Omental fat pad (tissue), 4 donors: ENCODE measurements at places on chromosomes 4 and X.

DNA sequence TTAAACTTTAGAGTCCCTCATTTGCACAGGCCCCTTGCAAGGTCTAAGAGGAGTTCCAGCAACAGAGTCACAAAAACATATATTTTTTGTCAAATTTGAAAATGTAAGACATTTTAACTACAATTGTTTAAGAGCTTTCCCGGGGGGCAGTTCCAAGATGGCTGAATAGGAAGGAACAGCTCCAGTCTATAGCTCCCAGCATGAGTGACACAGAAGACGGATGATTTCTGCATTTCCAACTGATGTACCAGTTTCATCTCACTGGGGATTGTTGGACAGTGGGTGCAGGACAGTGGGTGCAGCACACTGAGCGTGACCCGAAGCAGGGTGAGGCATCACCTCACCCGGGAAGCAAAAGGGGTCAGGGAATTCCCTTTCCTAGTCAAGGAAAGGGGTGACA is 71.4 kb upstream of the NMU start:
- DNase-seq = no peak

GRCh38 chrX:97168646-97169045 is 284.9 kb downstream of the RPA4 start:
- DNase-seq = no peak

DNA sequence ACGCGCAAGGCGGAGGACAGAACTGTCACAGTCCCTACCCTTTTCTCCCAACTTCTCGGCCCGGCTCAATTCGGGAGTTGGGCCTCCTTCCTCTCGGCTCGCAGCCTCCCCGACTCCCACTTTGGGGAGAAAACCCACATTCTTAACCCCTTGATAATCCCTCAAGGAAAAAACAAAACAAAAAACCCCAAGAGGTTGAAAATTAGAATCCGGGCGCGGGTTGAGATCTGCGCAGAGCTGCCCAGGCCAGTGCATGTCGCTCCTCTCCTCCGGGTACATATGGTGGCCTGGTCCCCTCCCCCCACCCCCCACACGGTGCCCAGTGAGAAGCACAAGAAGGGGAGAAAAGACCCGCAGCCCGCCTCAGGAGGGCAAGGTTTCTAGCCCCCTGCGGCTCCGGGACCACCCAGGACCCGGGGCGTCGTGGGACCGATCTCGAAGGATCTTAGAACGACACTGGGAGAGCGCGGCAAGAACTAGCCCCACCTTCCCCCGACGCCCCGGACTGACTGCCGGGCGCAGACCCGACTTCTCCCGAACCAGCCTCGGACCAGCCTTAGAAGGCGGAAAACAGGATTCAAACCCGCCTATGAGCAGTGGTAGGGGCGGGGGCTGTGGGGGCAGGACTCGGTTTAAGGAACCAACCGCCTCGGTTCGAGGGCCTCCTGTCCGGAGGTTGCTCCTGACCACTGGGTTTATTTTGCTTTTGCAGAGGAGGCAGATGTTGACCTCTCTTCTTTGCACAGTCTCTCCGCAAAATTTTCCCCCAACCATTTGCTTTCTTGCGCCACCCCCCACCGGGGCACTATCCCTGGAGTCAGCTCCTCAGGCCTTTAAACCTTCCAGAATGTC is 2.5 kb upstream of the PDGFRA start:
- DNase-seq = no peak

- no peak for DNase-seq
Measured at GRCh38 chr4:3473181-3473950, 10.3 kb downstream of the DOK7 start.

DNA sequence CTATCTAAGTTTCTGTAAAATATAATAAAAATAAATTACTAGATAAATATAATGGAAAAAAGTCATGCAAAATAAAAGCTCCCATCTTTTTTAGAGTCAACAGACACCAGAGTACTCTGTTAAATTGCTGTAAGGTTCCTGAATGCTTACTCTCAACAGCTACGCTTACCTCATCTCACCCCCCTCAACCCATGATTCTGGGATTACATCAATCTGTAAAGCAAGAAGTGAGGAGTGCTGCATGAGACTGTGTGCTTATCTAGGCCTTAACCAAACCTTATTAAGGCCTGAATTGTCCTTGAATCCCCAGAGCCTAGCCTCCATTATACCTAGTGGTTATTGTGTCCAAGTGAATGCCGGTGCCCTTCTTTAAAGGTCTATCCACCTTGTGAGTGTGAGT is 735.8 kb downstream of the RPA4 start:
- no peak for DNase-seq

- DNase-seq = no peak
Measured at GRCh38 chr4:150972592-150972991, 42.5 kb downstream of the LRBA start.
